Activated CD4-positive, alpha-beta T cell treated with anti-CD3 and anti-CD28 coated beads, Interleukin-2, amount 10 ng/mL, durations not matched to agents 7 days and 5 days (primary cell): ENCODE measurements at places on chromosomes 13 and 19. TPM values are rescaled to one million over a fixed set of nuclear protein-coding genes. Genes with fewer than 3 reads are reported as not detected.

GRCh38 chr19:49475995-49476880, 2.2 kb downstream of the FLT3LG start:
- peak; percentile 84 for DNase-seq

- DNase-seq, result no peak
Measured at GRCh38 chr13:93758575-93758974, 532.0 kb downstream of the GPC6 start.

- DNase-seq, result no peak
Measured at GRCh38 chr19:6452899-6453298, 6.7 kb downstream of the SLC25A23 start.

DNA sequence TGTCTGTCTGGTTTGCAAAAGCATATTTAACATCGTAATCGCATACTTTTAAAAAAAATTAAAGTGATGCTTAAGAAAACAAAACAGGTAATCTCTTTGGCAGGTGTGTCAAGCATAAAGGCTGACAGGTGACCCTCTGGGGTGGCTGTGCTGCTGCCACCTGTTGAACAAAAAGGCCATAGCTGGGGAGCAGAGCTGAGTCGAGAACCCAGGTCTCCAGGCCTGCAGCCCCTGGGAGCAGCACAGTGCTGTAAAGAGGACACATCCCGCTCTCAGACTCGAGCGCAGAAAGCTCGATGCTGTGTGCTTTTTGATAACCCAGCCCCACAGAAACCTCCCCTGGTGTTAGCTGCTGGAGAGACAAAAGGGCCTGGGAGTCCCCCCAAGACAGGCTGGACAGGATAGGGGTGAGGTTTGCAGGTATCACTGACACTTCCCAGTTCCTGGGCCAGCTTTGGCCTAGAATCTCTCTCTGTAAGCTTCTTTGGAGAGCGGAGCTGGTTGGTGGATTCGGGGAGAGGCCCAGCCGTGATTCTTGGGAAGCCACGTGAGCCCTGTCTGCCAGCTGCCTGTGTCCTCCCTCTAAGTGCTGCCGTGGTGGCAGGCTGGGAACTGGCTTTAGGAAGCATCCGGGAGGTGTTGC, 66.9 kb downstream of the C13orf42 start:
- no peak for DNase-seq

DNA sequence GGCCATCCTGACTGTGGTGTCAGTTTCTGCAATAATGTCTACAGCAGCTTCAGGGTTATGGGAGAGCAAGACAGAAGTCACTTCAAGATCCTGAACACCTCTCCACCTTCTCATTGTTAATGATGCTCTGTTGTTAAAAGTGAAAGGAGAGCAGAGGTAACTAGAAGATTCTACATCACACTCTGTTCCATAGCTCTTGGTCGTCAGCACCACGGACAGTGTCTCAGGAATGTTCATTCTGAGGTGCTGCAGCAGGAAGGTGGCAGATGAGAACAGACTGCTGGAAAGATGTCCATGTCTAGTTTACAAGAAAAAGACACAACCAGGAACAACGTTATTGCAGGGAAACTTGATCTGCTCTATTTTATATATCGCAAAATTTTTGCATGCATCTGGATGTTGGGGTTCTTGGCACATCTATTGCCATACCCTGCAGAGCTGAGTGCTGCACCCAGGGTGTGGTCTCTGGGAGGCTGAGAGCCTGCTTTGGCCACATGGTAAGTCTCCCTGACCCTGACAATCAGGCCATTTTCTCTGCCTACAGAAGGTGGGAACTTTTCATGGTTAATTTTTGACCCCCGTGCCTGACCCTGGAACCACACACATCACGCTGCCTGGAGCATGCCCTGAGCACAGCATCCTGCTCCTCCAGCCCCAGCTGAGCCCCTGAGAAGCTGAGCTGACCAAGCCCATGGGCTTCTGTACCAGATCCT, 12.7 kb downstream of the CEACAM21 start:
- peak; percentile 42 for DNase-seq

DNA sequence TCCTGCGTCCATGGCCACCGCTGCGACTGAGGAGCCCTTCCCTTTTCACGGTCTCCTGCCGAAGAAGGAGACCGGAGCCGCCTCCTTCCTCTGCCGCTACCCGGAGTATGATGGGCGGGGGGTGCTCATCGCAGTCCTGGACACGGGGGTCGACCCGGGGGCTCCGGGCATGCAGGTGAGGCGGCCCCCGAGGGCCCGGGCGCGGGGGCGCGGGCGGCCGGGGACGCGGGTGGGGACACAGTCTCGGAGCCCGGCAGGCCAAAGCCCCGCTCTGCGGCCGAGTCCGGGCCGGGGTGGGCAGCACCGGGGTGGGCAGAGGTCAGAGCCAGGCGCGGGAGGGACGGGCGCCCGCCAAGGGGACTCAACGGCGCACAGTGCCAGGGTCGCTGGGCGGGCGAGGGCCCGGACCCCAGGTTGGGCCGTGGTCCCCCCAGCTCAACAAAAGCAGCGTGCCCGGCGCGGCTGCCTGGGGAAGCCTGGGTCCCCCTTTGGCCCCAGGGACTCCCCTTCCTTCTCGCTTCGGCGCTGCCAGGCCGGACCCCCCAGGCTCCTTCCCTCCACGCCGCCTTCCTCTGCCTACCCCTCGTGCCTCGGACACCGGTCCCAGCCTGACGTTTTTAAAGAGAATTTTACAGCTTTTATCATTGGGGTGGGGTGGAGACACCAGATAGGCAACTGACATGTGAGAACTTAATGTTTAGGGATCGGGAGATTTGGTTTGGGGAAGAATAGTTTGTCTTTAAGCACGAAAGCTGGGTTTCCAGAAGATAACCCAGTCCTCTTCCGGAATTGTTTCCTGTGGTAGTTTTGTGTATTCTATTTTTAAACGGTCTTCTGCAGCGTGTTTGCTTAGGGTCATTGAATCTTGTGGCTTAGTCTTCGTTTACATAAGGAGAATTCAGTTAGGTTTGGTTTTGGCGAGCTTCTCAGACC, 509 bp downstream of the TPP2 start:
- DNase-seq, result peak; percentile 17

DNA sequence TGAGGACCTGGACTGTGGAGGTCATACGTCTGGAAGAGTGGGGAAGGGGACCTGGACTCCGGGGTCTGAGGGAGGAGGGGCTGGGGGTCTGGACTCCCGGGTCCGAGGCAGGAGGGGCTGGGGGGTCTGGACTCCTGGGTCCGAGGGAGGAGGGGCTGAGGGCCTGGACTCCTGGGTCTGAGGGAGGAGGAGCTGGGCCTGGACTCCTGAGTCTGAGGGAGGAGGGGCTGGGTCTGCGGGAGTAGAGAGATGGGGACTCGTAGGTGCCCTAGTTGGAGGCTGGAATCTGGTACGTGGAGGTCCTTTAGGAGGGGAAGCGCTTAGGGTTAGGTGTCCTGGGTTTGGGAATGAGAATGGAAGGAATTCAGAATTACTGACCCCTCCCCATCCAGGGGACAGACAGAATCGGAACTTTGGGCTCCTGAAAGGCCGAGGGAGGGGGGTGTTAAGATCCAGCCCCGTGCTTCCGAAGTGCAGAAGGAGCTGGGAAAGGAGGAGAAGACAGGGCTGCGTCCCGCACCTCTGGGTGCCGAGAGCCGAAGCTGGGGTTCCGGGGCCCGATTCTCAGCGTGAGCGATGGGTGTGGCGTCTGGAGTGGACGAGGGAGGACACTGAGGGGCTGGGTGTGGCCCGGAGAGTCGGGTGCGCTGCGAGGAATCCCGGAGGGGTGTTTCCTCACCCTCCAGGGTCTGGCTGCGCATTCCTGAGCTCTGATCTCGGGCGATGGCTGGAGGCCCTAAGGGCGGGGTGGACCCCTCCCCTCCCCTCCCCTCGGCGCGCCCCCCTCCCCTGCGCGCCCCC, 608 bp downstream of the MYADM start:
- peak; percentile 52 for DNase-seq

The YJEFN3 gene
- 13.2 TPM for total RNA-seq

The SPACA4 gene
- total RNA-seq, result not detected

The GZMM gene
- total RNA-seq, result 47.4 TPM
